Stromal cell of bone marrow (primary cell): ENCODE measurements at places on chromosomes 5 and 9.
A peak's percentile ranks its signal among the peaks of the same experiment; 100 is the strongest.

GRCh38 chr5:98200726-98201541 lies 572.5 kb upstream of the RGMB start:
- peak; percentile 10 for DNase-seq

GRCh38 chr5:159525117-159525516 lies 194.8 kb upstream of the IL12B start:
- DNase-seq = no peak

DNA sequence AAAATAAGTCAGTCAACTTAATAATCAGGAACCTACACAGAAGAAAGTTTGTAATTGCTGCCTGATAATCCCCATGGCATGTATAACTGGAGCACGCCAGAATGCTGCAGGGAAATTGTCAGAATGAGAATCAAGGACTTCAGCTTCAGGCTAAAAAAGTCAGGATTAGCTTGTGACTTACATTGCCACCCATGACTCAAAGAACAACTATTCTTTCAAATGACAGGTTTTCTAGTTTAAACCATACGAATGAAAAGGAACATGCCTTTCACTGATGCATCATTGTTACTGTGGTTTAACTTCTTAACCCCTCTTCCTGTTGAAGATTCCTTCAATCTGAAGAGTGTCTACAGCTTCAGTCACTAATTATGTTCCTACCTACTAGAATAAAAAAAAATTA lies 112.4 kb downstream of the ISL1 start:
- peak; percentile 1 for DNase-seq

- DNase-seq = no peak
Measured at GRCh38 chr9:20701060-20701459, 17.0 kb downstream of the FOCAD start.

DNA sequence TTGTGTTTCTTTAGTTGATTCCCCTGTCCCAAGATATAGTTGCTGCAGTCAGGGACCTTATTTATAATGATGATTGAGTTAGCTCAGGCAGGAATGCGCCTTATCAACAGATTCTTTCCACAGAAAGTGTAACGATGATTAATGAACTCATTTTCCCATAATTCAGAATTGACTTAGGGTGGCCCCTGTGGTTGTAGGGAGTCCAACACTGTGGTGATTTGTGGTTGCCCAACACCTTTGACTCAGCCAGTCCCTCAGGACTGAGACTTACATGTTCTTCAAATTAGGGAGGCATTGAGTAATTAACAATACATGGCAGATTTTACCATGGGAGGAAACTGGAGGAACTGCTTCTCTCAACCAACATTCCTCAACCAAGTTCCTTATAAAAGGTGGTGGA lies 221.9 kb downstream of the GABRG2 start:
- no peak for DNase-seq

- no peak for DNase-seq
Measured at GRCh38 chr9:70362952-70363351, 51.5 kb downstream of the KLF9 start.

DNA sequence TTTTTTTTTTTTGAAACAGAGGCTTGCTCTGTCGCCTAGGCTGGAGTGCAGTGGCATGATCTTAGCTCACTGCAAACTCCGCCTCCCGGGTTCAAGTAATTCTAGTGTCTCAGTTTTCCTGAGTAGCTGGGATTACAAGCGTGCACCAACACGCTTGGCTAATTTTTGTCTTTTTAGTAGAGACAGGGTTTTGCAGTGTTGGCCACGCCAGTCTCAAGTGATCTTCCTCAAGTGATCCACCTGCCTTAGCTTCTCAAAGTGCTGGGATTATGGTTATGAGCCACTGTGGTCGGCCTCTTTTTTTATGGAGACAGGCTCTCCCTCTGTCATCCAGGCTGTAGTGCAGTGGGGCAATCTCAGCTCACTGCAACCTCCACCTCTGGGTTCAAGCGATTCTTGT lies 82.9 kb downstream of the RAB24 start:
- no peak for DNase-seq

DNA sequence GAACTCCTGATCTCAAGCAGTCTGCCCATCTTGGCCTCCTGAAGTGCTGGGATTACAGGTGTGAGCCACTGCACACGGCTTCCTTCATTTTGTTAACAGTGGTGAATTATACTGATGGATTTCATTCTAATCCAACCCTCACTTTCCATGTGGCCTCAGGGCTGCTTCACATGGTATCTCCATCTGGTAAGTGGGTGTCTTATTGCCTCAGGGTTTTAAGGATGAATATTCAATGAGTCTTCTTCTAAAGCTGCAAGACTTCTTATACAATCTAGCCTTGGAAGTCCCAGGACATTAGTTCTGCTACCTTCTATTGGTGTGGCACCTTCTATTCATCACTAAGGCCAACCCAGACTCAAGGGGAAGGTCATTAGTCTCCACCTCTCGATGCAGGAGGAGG lies 8.7 kb upstream of the RASEF start:
- DNase-seq = no peak

DNA sequence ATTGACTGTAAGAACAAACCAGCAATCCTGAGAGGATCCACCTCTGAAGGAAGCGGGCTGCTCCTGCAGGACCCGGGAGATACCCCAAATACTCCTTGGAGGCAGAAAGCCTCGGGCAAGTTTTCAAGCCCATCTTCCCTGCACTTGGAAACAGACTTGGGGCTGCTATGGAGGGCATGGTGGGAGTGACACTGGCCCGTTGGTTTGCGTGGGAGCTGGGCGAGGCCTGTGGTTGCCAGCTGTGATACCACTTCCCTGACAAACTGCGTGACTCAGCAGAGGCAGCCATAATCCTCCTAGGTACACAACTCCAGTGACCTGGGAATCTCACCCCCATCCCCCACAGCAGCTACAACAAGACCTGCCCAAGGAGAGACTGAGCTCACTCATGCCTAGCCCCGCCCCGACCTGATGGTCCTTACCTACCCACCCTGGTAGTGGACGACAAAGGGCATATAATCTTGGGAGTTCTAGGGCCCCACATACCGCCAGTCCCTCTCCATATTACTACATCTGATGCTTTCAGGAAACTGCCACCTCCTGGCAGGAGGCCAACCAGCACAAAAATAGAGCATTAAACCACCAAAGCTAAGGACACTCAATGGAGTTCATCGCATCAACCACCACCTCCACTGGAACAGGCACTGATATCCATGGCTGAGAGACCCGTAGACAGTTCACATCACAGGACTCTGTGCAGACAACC lies 38.1 kb upstream of the VLDLR start:
- no peak for DNase-seq

GRCh38 chr9:128011071-128011817 lies 30.5 kb upstream of the EEIG1 start:
- no peak for DNase-seq

- no peak for DNase-seq
Measured at GRCh38 chr5:93748875-93749397, 7.5 kb upstream of the POU5F2 start.

DNA sequence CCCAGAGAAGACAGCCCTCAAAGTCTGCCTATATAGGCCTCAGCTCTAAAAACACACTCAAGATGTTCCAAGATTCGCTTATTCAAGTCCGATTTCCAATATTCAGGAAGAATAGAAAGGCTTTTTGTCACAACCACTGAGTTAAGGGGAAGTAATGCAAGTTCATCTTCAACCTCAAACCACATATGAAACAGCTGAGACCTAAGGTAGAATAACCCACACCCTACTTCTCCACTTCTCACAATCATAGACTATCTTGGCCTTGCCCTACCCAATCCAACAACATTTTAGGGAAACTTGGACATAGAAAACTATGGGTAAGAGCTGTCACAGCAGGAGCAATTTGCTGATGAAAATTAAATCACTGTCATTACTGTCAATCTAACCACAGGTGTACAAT lies 152.0 kb upstream of the LRRTM2 start:
- no peak for DNase-seq

GRCh38 chr5:52842111-52842510 lies 54.4 kb downstream of the ITGA1 start:
- DNase-seq = no peak

DNA sequence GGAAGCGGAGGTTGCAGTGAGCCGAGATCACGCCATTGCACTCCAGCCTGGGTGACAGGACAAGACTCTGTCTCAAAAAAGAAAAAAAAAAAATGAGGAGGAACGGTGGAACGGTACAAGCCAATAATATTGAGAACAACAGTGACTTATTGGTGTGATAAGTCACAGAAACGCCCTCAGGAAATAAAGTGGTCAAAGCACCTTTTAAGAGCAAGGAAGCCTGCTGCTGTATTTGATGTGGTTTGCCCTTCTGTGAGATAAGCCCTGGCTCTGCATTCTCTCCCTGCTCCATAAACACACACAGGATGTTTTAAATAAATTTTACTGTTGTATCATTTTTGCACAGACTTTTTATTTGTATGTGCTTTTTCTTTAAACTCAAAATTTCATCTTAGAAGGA lies 269.9 kb upstream of the MSX2 start:
- no peak for DNase-seq

GRCh38 chr5:35365758-35366157 lies 135.5 kb upstream of the PRLR start:
- DNase-seq = no peak

- peak; percentile 59 for DNase-seq
Measured at GRCh38 chr9:36154331-36154952, 14.7 kb upstream of the CCIN start.

DNA sequence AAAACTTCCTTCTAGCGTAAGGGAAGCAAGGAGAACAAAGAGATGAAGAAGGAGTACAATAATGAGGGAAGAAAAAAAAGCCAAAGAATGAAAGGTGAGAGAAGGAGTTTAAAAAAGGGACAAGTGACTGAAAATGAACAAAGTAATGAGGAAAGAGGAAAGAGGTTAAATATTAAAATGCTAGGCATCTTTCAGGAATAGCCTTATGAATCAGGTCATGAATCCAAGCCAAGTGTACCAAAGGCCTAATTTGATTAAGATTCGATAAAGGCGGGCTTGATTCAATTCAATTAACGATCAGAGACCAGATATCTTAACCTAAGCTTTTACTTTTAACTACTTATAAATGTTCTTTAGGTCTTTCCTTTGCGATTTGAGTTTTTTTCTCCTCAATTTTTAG lies 141.8 kb upstream of the GNA14 start:
- no peak for DNase-seq

DNA sequence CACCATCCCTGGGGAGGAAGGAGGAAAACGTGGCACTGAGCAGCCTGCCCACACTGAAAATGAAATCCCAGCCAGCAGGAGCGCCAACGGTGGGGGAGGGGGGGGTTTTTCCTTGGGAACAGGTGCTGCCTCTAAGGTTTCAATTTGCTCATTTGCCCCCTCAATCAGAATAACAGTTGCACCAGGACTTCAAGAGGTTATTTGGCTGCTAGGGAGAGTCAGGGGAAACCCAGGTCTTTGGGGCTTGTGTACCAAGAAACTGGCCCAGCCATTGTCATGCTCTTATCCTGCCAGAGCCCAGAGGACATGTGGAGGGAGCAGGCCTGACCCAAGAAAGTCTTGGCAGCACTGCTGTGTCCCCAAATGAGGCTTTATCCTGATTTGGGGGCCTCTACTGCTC lies 66.5 kb downstream of the NDFIP1 start:
- DNase-seq = no peak
